ENCODE measurements at places on chromosomes 2 and 18.

DNA sequence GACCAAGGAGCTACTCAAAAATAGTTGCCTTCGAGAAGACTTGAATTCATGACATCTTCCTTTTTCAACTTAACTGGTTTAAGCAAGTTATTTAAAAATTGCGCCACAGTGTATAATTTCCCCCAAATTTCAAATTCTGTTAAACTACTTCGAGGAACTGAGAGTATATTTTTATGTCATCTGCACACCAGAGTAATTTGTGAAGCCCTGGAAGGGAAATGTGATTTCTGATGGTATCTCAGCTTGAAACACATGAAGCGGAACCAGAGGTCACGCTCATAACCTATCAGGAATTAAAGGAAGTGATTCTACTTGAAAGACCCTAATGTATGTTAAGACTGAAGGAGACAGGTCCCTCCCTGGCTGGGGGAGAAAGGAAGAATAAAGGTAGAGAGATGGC is 33.9 kb upstream of the DARS1 start:
- no peak for DNase-seq

GRCh38 chr2:8303322-8303832 is 378.5 kb upstream of the ID2 start:
- DNase-seq: no peak

DNA sequence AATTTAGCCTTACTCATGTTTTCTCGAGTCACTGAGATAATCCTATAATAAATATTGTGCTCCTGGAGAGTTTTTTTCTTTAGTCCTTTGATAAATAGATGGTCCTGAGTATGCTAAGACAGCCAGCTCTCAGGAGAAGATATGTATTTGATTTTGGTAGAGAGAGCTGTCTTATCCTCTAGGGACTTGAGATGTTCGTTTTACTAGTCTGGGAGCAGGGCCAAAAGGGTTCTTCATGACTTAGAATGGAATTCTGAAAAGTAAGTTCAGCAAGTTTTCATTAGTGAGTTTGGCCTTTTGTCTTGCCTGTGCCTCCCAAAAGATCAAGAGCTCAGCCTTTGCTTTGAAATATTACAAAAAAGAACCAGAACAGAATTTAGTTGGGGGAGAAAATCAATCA is 246.7 kb downstream of the BABAM2 start:
- no peak for DNase-seq

DNA sequence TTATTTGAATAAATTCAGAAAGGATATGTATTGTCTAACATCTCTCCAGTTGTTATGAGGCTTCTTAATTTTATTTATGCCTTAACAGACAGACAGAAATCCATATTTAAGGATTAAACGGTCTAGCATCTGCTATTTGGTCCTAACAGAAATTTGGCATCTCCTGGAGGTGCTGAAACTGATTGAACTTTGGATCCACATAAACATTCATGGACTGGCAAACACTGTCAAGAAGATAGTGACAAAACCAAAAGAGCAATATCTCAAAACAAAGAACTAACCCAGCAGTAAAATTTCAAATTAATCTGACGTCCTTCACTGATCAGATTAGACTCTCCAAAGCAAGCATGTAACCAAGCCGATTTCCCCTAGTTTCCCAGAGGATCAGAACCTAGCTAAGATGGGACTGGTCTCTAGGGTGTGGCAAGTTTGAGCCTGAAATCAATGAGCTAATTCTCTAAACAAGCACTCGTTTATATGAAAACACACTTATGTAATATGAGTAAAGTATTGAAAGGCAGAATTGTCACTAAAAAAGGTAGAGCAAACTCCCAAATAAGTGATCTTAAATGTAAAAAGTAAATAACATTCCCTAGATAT is 139.5 kb downstream of the NOL4 start:
- no peak for DNase-seq

GRCh38 chr2:170362313-170362870 is 184.4 kb downstream of the MYO3B start:
- no peak for DNase-seq

GRCh38 chr2:151150331-151151320 is 111.0 kb downstream of the RBM43 start:
- no peak for DNase-seq

GRCh38 chr2:201768918-201769317 is 11.8 kb downstream of the ALS2 start:
- no peak for DNase-seq

DNA sequence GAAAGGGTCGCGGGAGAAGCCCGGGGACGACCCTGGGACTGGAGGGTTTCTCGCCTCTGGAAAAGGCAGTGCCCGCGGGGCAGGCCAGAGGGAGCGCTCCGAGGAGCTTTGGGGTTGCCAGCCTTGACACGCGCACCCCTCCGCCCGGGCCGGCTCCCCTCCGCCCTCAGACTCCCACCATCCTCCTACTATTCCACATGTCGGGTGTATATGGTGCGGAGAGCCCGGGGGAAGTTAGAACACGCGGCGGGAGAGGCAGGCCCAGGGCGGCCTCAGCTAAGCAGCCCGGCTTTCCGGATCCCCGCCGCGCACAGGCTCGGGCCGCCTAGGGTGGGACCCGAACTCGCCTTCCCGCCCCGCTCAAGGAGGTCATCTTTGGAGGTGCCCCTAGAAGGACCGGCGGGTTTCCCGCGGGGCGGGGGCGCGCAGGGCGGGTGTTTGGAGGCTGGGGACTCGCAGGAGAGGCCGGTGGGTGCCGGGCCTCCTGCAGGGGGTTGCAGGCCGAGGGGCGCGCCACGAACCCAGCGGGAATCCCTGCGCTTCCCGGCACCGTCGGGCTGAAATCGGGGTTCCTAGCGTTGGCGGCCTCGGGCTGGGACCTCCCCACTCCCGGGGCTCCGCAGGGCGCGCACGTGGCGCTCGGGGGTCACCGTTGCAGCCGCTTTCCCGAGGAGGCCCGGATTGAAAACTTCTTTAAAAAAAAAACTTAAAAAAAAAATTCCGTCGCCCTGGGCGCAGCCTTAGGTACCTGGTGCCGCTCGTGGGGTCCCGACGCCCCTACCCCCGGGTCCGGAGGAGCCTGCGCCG is 3.7 kb downstream of the NFATC1 start:
- no peak for DNase-seq

GRCh38 chr2:222844323-222844722 is 16.5 kb upstream of the ACSL3 start:
- no peak for DNase-seq

- DNase-seq: no peak
Measured at GRCh38 chr2:21466341-21466927, 342.7 kb downstream of the TDRD15 start.

- DNase-seq: no peak
Measured at GRCh38 chr2:48048476-48049171, 142.3 kb upstream of the FBXO11 start.

DNA sequence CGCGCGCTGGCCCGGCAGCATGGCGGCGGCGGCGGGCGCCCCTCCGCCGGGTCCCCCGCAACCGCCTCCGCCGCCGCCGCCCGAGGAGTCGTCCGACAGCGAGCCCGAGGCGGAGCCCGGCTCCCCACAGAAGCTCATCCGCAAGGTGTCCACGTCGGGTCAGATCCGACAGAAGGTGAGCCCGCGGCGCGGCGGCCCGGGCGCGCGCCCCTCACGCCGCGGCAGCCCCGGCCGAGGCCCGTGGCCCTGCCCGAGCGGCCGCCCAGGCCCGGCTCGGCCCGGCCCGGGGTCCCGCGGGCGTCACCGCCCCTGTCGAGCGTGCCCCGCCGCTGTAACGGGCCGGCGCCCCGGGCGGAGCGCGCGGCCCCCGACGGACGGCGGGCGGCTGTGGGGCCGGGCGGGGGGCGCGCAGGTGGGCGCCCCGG is 218 bp downstream of the DGKD start:
- no peak for DNase-seq

GRCh38 chr2:9699139-9700108 is 68.6 kb upstream of the YWHAQ start:
- DNase-seq: no peak

GRCh38 chr18:32138332-32138982 is 46.8 kb downstream of the RNF138 start:
- no peak for DNase-seq

DNA sequence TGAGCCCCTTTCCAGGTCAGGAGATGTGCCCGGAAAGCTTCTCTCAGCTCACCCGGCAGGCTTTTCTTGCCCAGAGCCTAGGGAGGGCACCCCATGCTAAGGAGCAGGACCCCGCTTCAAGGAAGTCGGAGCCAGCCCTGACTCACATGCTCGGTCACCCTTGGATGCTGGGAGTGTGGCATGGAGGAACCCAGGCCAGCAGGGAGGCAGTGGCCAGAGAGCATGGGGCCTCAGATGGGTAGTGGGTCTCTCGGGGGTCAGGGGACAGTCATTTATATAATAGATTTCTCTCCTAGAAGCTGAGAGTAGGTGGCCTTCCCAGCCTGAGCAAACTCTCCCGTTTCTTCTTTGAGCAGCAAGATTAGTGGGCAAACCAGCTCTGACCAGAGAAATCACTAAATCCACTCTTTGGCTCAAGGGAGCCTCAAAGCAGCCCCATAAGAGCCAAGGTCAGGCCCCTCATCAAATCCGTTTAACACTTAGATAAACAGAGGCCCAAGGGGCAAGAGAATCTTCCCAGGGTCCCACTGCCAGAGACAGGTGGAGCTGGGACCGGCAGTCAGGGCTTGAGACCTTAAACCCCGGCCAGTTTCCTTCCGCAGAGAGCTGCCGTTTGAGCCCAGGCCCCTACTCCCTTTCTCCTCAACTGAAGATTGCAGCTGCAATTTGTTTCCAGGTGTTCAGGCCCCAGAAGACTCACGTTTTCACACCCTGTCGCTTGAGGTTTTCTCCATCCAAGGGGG is 113.1 kb downstream of the CYP26B1 start:
- no peak for DNase-seq

GRCh38 chr2:69054431-69054830 is 41.5 kb downstream of the ANTXR1 start:
- no peak for DNase-seq
